ENCODE measurements at places on chromosomes 13 and 19.
A peak's percentile ranks its signal among the peaks of the same experiment; 100 is the strongest.

DNA sequence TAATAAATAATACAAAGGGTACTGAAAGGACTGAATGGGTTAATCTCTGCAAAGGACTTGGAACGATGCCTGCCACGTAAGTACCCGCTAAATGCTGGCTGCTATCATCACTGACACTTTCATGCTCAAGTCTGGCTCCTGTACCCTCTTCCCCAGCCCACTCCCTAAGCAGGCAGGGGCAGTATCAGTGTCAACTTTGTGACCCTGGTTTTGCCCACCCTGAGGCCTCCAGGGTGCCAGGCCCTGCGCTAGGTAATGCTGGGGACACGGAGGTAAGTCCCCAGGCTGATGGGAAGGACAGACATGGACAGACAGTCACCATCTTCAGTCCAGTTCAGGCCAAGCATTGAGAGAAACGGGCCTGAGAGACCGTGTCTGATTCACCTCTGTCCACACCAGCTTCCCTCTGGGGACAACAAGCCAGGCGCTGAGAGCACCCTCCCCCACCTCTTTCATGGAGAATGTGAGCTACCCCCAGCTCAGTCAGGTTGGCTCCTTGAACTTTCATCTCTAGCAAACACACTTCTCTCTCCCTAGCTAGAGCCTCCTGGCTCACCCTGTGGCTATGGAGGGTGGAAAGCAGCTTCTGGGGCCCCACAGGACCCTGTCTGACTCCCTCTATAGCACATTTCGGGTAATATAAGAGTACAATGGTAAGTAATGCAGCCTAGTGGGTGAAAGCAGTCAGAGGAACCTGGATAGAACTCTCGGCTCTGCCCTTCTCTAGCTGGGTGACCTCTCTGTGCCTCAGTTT lies 800 bp downstream of the ETFB start:
- DNase-seq, result no peak

DNA sequence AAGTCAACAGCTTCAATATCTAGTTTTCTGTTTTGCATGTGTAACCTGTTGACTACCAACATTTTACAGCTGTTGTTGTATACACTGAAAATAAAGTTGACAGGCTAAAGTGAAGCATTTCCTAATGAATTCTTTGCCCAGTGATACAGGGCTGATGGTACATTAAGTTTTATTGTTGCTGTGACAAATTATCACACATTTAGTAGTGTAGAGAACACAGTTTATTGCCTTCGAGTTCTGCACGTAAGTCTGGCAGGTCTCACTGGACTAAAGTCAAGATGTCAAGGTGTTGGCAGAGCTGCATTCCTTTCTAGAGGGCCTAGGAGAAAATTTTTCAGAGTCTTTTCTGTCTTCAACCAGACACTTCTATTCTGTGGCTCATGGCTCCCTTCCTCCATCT lies 184.2 kb downstream of the SLITRK6 start:
- DNase-seq, result no peak

GRCh38 chr19:57850553-57851017 lies 926 bp downstream of the ZNF587 start:
- DNase-seq, result no peak

DNA sequence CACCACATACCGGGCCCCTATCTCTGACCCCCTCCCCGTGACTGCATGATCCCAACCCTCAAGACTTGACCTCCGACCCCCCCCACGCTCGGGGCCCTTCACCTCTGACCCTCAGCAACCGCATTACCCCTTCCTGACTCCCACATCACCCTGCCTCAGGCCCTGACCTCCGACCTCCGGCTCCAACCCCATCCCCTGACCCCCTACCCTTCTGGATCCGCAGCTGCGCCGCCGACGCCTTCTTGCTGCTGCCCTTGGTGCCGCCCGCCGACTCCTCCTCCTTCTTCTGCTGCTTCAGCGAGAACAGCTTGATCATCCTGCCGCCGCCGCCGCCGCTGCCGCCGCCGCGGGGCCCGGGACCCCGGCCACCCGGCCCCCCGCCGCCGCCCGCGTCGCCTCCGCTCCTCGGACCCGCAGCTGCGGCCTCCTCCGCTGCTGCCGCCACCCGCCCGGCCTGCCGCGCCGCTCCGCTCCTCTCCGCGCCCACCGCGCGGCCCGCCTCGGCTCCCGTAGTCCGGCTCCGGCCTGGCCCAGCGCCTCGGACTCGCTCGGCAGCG lies at the start of gene UBE2M:
UBE2M (minus strand) TSS at position 546 of the 557 bp plus-strand sequence; CDS start at position 316, 230 bp downstream.
- DNase-seq, result no peak

DNA sequence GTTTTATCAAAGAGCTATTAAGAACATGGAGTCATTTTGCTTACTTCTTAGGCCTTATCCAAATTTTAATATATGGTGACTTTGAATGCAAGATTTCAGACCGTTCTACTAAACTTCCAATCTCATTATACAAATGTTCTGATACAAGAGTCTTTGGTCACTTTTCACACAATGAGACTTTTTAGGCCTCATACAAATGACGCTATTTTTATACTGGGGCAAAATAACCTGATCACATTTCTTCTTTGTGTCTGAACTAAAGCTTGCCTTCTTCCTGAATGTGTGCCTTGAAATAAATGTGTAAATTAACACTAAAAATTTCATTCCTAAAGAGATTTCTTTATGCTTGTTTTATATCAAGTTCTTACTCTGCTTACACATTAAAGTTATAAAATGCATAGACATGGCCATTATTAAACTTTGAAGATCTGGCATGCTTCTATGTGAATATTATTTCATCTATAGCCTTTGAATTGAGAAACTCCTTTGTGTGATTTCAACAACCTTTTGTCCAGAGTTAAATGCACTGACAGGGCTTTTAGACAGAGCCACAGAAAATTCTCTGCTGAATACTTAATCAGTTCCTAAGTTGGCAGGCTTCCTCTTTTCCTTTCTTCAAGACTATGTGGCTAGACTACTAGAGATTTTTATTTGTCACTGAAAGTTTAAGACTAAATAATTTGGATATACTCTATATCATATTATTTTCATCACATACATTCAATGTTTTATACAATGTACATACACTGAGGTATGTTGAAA lies 86.1 kb downstream of the EDNRB start:
- DNase-seq, result no peak

- DNase-seq, result no peak
These were observed 25.2 kb downstream of the IL17D start for GRCh38 chr13:20728579-20729311.

- DNase-seq, result no peak
These were observed 10.6 kb upstream of the CEACAM4 start for GRCh38 chr19:41637484-41637883.

GRCh38 chr19:38729653-38730469 lies 14.4 kb downstream of the CAPN12 start:
- DNase-seq, result peak; percentile 67

- no peak for DNase-seq
These were observed 16.9 kb downstream of the UBAC2 start for GRCh38 chr13:99217461-99218110.

DNA sequence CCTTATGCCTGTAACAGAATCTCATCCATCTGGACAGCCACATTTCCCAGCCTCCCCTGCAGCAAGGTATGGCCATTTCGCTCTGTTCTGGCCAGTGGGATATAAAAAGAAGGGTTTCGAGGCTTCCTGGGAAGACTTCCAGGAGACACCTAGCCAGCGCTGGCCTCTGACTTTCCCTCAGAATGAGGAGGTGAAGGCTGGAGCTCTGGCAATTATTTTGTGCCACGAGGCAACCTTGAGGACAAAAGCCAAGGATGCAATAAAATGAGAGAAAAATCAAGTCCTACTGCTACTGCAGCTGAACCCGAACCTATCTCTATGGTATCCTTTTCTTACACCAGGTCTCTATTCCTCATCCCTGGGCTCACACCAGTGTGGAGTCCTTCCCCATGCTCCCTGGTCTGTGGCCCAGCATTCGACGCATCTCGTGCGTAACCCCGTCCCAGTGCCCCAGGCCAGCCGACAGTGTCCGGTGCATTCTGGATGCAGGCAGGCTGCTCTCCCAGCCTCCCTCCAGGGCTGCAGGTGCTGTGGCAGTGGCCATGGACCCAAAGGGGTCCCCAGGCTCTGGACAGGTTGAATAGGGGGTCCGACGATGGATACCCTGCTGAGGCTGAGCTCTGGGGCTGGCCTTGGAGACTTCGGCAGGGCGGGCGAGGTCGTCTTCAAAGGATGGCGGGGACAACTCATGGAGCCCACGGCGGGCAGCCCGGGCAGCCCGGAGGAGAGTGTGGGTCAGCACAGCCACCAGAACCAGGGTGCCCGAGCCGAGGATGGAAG lies 12.2 kb downstream of the TMEM221 start:
- DNase-seq, result no peak

DNA sequence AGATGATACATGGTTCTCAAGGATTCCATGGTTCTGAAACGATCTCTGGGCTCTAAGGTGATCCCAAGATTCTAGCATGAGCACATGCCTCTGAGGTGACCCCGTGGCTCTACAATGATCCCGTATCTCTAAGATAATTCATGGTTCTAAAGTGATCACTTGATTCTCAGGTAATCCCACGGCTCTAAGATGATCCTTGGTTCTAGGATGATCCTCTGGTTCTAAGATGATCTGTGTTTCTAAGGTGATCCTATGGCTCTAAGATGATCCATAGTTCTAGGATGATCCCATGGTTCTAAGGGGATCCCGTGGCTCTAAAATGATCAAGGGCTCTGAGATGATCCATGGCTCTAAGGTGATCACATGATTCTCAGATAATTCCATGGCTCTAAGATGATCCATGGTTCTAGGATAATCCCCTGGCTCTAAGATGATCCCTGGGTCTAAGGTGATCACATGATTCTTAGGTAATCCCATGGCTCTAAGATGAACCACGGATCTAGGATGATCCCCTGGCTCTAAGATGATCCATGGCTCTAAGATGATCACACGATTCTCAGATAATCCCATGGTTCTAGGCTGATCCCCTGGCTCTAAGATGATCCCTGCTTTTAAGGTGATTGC lies 21.3 kb downstream of the NUMBL start:
- no peak for DNase-seq

- DNase-seq, result no peak
These were observed 5.3 kb downstream of the F7 start for GRCh38 chr13:113110852-113111315.

- no peak for DNase-seq
These were observed 2.0 kb upstream of the PTOV1 start for GRCh38 chr19:49848938-49849337.

GRCh38 chr19:49781394-49781793 lies 14.6 kb downstream of the AP2A1 start:
- no peak for DNase-seq
